Activated CD4-positive, CD25-positive, alpha-beta regulatory T cell treated with anti-CD3 and anti-CD28 coated beads, Interleukin-2, amount 50 U/mL, for 72 hours (primary cell): ENCODE measurements at places on chromosomes 11 and 22.

DNA sequence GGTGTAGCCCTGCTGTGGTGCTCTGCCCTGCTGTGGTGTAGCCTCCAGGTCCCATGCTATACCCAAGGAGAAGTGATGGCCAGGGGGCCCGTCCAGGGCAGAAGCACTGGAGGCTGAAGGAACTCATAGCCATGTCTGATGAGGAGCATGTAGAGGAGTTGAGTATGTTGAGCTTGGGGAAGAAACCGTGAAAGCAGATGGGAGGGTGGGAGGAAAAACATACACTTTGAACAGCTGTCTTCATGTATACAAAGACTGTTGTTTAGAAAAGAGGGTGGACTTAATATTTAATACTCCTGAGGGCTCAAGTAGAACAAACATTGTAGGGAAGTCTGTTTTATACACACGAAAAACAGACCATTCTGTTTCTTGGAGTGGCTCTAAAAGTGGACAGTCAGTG is 26.6 kb upstream of the TTC12 start:
- DNase-seq = no peak

- no peak for DNase-seq
These were observed 25.2 kb downstream of the PLAAT3 start for GRCh38 chr11:63589000-63589399.

- no peak for DNase-seq
These were observed 150.7 kb downstream of the DCDC1 start for GRCh38 chr11:31218847-31219246.

- DNase-seq = no peak
These were observed 270.1 kb downstream of the BUD13 start for GRCh38 chr11:116502641-116503061.

DNA sequence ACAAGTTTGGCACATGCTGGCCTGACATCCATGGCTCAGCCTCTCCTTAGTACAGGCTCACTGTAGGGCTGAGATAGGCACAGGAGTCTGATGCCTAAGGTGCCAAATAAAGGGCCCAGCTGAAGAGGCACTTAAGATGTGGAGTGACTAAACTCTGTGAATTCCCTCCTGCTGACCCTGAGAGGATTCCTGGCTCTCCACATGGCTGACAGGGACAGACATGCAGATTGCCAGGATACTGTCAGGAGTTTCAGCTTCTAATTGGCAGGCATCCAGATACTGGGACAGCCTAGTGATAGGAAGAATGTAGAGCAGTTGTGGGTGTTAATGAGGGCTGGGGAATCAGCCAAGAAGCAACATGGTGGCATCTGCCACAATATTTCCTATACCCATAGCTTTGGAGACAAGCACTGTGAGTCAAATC is 558.7 kb downstream of the INSC start:
- no peak for DNase-seq

GRCh38 chr11:128471138-128471661 is 116.2 kb downstream of the ETS1 start:
- no peak for DNase-seq

GRCh38 chr22:49793296-49793695 is 34.4 kb downstream of the BRD1 start:
- no peak for DNase-seq

- no peak for DNase-seq
These were observed 73.5 kb downstream of the GAB2 start for GRCh38 chr11:78344094-78344493.

DNA sequence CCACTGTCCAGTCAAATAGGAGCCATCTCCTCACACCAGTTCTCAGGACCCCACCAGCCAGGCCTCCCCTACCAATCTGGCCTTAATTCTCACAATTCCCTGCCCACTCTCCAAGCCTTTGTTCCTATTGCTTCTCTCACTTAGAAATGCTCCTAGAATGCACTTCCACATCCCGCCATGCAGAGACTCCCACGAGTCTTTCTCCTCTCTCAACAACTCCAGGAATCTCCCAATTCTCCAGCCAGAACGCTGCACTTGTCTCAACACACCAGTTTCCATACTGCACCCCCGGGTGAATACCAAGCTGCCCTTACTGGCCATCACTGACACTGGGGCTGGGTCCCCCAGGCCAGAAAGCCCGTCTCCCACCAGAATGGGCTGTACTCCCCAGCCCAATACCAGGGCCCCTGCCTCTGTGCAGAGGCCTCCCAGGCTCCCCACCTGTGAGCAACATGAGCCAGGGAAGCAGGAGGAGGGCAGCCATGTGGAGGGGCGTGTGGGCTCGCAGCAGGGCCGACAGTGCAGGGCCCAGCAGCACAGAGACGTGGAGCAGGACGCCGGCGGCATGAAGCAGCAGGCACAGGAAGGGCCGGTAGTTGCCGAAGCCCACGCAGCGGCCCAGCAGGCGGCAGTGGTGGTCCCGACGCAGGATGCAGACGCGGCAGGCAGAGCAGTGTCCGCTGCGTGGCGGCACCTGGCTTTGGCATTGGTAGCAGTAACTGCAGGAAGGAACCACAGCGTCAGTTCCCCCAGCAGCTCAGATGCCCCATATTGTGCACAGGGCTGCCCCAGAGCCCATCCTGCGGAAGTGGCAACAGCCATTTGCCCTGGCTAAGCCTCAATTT is 2.4 kb downstream of the ZDHHC24 start:
- DNase-seq = peak; percentile 53
